ENCODE measurements at places on chromosomes 5 and 9. TPM values are rescaled to one million over a fixed set of nuclear protein-coding genes. Genes with fewer than 3 reads are reported as not detected.

DNA sequence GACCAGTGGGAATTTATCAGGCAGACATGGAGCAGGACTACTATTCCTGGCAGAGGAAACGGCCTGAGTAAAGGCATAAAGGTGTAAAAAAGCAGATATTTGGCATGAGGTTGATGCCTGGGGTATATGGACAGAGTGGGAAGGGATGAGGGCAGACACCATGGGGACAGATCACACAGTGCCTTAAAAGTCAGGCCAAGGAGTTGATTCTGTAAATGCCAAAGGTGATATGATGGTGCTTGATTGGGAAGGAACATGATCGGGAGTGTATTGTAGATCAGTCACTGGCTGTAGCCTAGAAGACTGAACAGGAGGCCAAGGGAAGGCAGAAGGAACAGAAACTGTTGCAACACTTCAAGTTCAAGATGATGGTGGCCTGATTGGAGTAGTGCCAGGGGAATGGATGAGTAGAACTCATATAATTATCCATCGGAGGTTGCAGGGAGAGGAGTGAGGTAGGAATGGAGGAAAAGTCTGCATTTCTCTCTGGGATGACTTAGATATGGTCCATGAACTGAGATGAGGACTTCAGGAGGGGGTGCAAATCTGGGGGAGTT lies 594.3 kb upstream of the KLF4 start:
- no peak for DNase-seq

DNA sequence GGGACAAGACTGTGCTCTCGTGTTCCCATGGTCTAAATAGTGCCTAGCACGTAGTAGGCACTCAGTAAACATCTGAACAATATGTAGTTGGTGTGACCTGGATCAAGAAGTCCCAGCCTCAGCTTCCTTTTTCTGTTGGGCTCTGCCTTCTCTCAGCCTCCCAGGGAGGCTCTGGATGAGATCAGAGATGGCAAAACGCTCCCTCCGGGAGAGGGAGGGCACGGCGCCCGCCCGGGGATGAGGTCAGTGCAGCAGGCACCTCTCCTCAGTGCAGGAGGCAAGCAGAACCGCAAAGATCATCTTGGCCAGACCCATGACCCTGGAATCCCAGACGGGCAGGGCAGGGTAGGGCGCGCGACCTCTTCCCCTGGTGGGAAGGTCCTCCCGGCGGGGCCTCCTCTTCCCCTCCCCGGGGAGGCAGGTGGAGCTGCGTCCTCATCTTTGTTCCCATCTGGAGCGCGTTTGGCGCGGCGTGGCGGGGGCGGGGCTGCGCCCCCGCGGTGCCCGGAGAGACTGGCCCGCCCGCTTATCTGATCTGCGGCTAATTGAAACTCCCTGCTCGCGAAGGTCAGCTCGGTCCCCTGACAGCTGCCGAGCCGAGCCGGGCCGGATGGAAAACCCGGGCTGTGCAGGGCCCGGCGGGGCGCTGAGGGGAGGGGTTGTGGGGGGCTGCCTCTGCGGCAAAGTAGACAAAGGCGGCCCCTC lies 60.9 kb downstream of the CXXC5 start:
- no peak for DNase-seq

DNA sequence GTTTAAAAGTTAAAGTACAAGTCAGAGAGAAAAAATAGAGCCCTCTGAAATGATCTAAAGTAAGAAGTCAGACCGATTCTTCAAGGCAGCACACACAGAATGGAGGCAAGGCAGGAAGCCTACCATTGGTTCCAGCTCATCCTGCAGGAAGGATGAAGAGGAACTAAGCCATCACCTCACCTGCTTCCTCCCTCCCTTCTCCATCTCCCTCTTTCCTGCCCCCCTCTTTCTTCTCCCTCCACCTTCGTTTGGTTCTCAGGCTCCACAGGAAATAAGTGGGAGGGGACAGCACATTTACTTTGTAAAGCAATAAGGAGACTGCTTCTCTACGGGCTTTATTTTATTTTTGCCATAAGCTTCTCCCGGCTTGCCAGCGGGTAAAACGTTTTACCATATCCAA lies 213.4 kb downstream of the TRIM32 start:
- DNase-seq: no peak

GRCh38 chr9:20570756-20571155 lies 51.5 kb downstream of the MLLT3 start:
- no peak for DNase-seq

DNA sequence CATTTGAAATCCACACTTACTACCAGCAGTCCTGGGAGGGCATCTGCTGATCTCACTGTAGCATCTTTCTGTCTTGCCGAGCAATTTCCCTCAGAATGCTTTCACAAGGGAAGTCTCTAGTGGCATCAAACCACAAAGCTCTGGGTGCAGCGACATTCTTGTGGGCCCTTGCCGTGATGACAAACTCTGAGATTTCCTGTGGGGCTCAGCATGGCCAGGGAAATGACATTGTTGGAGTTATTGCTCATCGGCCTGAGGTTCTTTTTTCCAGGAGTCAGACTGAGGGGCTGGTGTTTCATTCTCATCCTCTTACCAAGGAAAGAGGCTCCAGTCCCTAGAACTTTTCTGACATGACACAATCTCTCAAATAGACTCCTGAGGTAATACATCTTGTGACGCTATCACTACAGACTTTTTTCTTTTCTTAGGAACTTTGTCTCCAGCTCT lies 51.4 kb downstream of the PFDN1 start:
- peak; percentile 78 for DNase-seq

GRCh38 chr9:77435688-77436087 lies 212.4 kb downstream of the GNA14 start:
- DNase-seq: no peak

DNA sequence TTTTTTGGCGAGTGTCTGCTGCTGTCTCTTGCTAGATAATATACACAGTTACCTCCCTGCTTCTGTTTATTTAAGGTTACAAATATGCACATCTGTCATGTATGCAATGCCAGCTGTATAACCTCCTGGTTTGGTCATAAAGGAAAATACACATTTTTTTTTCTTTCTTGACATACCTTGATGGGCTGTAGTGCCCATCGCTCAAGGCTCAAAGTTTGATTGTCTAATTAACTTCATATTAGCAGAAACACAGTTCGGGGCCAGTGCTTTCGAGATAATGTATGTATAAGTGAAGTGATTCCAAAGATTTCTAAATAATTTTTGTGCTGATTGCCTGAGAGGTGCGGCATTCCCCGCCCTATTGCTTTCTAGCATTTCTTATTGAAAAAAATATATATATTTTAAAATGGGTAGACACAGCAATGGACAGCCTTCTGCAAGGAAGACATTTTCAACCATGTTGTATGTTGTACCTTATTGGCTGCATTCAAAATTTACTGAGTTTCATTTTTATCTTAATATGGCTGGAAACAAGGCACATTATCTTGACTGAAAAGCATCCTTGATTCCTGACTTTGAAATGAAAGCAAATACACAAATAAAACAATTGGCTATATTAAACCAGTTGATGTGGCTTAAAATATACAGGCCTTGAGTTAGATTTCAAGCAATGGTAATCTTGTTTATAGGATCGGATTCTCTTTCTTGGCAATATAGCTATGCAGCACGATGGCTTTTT lies 206.2 kb downstream of the MEF2C start:
- no peak for DNase-seq

- DNase-seq: no peak
These were observed 627.1 kb upstream of the WWC1 start for GRCh38 chr5:167664222-167664804.

DNA sequence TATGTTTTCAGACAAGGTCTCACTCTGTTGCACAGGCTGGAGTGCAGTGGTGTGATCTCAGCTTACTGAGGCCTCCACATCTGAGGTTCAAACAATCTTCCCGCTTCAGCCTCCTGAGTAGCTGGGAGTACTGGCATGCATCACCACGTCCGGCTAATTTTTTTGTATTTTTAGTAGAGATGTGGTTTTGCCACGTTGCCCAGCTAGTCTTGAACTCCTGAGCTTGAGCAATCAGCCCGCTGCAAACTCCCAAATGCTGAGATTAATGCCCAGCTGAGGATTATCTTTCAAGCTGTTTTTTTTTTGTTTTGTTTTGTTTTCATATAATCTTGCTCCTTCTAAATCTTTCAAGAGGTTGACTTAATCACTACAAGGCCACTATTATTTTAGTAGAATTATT lies 47.3 kb upstream of the SLC28A3 start:
- no peak for DNase-seq

GRCh38 chr9:70390933-70391341 lies 23.5 kb downstream of the KLF9 start:
- DNase-seq: no peak

DNA sequence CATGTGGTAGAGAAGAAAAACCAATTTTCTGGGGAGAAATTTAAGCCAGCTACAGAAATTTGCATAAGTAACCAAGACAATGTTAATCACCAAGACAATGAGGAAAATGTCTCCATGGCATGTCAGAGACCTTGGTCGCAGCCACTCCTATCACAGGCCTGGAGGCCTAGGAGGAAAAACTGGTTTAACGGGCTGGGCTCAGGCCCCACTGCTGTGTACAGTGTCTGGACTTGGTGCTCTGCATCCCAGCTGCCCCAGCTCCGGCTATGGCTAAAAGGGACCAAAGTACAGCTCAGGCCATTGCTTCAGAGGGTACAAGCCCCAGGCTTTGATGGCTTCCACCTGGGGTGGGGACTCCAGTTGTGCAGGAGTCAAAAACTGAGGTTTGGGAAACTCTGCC lies 1075.1 kb upstream of the CDH18 start:
- DNase-seq: no peak

GRCh38 chr5:137635521-137635921 lies 100.4 kb downstream of the KLHL3 start:
- DNase-seq: no peak

GRCh38 chr5:124902097-124902821 lies 155.8 kb upstream of the ZNF608 start:
- DNase-seq: no peak

GRCh38 chr9:13013991-13014883 lies 239.4 kb downstream of the LURAP1L start:
- no peak for DNase-seq

DNA sequence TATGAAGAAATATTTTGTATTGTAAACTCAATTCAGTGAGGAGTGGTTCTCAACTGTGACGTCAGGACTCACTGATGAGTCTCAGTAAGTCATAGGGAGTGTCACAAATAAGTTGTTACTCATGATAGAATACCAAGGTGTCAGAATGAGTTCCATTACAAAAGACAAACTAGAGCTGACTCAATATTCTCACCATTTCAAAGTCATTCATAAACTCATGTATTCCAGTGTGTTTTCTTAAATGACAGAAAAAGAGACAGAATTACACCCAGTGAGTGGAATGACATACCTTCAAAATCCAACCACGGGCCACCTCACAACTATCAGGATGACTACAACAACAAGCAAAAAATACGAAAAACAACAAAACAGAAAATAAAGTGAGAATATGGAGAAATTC lies 321.5 kb downstream of the ENC1 start:
- DNase-seq: no peak

DNA sequence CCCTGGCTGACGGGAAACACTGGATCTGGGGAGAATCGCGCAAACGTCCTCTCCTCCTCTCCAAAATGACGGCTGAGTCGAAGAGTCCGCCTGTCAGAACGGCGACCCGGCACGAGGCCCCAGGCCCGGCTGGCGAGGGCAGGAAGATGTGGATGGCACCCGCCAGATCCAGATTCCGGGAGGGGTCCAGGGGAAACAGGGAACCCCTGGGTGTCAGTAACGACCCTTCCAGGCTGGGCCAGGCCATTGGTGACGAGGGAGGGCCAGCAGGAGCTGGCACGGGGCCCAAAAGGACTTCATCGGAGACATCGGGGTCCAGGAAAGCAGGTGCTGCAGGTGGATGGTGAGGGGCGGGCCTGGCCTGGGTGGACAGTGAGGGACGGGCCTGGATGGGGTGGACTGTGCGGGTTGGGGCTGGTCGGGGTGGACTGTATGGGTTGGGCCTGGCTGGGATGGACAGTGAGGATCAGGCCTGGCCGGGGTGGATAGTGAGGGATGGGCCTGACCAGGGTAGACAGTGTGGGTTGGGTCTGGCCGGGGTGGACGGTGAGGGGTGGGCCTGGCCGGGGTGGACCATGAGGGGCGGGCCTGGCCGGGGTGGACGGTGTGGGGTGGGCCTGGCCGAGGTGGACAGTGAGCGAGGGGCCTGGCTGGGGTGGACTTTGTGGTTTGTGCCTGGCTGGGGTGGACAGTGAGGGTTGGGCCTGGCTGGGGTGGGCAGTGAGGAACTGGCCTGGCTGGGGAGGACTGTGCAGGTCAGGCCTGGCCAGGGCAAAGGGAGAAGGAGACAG lies 14.0 kb downstream of the SLC6A3 start:
- DNase-seq: no peak

GRCh38 chr5:72511366-72511765 lies 4.2 kb upstream of the ZNF366 start:
- DNase-seq: no peak

DNA sequence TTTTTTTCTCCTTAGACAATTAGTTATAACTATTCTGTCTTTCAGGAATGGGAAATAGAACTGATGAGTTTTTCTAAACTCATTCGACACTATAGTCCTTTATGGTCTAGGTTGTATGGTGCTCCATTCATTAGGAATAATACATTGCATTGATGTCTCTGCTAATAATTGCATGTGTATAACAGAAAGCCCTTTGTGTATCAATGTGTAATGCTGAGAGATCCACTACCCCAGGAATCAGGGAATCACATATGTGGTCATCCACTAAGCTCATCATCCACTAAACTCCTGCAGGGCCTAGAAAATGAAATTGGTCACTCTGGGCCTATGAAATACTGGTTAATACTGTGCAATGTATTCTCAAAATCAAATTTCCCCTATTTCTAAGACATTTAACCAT lies 242.0 kb upstream of the CDH18 start:
- DNase-seq: no peak

- no peak for DNase-seq
These were observed 3.2 kb downstream of the RBM18 start for GRCh38 chr9:122261469-122261881.

GRCh38 chr5:164332349-164333196 lies 827.2 kb downstream of the MAT2B start:
- DNase-seq: no peak

- no peak for DNase-seq
These were observed 522.4 kb upstream of the TLE4 start for GRCh38 chr9:79049371-79049770.

GRCh38 chr9:87201351-87201751 lies 254.0 kb upstream of the GAS1 start:
- DNase-seq: no peak

The ZNF367 gene
- total RNA-seq: 1.8 TPM

The ST8SIA4 gene
- 1.6 TPM for total RNA-seq

The STPG3 gene
- not detected for total RNA-seq

The DEPDC1B gene
- total RNA-seq: 3.4 TPM

The LIFR gene
- total RNA-seq: 35.2 TPM

The TCERG1 gene
- 26.0 TPM for total RNA-seq

The CFAP90 gene
- total RNA-seq: not detected

The ZDHHC11 gene
- 0.70 TPM for total RNA-seq

The IQGAP2 gene
- 3.6 TPM for total RNA-seq

The RGS7BP gene
- 24.1 TPM for total RNA-seq

Measured in glomerular endothelial cell (primary cell).